ENCODE measurements at places on chromosomes 2 and 18.

- DNase-seq: no peak
These were observed 315.6 kb downstream of the SETBP1 start for GRCh38 chr18:44996261-44996660.

- no peak for DNase-seq
These were observed 126.2 kb upstream of the CAB39 start for GRCh38 chr2:230586328-230586982.

GRCh38 chr2:164014068-164014731 lies 278.4 kb upstream of the FIGN start:
- DNase-seq: no peak

DNA sequence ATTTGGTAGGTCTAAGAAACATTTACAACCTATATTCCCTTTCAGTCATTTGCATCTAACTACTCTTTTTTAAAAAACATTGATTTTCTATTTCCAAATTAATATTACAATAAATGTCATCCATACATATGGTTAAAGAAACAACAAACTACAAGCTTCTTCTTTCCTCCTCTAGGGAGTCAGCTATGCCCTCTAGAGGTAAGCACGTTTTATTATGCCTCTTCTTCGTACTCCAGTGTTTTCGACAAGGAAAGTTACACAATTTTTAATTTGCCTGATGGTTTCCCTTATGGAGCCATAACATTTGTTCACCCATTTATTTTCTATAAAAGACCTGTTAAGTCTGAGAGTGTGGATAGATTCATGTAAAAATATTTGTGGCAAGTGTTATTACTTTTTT lies 183.4 kb upstream of the CDH7 start:
- no peak for DNase-seq

DNA sequence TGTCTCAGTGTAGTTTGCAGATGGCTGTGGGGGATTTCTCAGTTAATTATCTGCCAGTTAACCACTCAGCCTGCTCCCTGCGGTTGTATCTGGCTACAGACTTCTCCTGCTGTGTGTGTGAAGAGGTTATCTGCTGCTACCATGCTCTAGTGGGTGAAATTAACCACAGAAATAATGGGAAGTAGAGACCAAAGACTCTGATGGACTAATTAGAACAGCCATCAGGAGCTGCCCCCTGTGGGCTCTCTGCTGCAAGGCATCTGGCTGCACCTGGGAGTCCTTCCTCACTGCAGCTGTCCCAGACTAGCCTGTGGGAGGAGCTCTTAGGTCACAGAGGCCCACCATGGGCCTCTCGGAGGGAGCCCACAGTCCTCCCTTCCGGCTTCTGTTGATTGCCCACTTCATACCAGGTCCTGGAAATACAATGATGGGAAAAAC lies 66.6 kb downstream of the CTIF start:
- DNase-seq: no peak

GRCh38 chr18:12281861-12282260 lies 26.2 kb upstream of the TUBB6 start:
- DNase-seq: no peak

DNA sequence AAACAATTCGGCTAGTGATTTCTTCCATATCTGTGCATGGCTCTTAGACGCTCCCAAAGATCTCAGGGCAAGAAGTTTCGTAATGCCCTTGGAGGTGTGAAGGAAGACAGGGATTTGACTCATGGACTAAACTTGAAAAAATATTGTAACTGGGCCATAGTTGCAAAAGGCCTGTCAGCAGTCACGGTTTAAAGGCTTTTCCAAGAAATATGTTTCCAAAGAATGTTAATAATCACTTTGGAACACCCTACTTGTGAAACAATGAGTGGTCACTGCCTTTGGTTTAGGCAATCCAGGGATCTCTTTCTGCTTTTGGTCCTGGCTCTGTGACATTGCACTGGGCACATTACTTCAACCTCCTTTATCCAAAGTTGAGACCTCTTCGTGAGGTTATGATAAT lies 102.5 kb upstream of the RASGRP3 start:
- no peak for DNase-seq

- no peak for DNase-seq
These were observed 2.4 kb upstream of the PDE11A start for GRCh38 chr2:178075006-178075326.

- DNase-seq: no peak
These were observed 863.2 kb downstream of the SUCLG1 start for GRCh38 chr2:83595926-83596325.

- DNase-seq: no peak
These were observed 42.0 kb downstream of the EPHA4 start for GRCh38 chr2:221529943-221530652.

GRCh38 chr2:236146436-236146835 lies 21.8 kb downstream of the GBX2 start:
- DNase-seq: no peak

DNA sequence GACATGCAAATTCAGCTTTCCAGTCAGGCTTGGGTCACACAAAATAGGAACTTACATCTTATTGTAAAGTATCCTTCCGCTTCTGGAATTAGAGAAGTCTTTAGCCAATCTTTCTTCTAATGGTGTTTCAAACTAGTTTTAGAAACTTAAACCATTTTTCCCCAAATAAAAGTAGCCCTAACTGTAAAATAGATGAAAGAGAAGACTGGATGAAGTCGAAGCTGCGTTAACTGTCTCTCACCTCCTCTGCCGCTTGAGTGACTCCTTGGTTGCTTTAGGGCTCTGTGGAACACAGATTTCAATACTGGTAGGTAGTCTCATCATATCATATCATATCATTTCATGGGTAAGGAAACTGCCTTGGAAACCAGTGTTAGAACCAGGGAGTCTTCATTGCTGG lies 498.4 kb downstream of the XIRP2 start:
- no peak for DNase-seq

GRCh38 chr18:22828171-22828570 lies 105.0 kb upstream of the RBBP8 start:
- DNase-seq: no peak

- no peak for DNase-seq
These were observed 109.0 kb upstream of the CELF4 start for GRCh38 chr18:37674570-37674969.

DNA sequence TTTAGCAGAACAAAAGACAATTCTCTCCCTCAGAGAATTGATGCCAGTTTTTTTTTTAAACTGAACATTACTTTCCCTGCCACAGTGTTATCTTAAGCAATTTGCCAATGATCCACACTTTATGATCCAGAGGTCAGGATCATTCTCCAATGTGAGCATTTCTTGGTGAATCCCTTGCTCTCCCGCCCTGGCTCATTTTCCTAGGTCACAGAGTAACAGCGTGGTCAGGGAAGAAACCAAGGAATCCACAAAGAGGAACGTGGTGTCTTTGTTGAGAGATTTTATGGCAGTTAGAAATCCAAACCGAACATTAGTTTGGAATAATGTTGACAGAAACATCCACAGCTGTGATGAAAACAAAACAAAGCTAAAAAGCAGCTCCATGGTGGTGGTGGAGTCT lies 250.3 kb downstream of the TTC32 start:
- no peak for DNase-seq

GRCh38 chr2:45640576-45640975 lies 10.9 kb upstream of the PRKCE start:
- no peak for DNase-seq

DNA sequence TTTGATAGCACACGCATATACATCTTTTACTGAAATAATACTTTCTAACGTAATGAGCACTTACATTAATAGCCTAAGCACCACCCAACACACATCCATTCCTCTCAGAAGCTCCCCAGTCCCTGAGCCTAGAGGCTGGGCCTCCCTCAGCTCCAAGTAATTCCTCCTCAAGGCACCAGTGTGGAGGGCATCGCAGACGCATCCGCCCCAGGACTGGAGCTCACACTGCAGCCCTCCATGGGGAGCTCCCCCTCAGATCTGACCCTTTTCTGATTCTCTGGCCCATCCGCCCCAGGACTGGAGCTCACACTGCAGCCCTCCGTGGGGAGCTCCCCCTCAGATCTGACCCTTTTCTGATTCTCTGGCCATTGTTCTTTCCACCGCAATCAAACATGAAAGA lies 60.4 kb upstream of the SNTG2 start:
- DNase-seq: no peak

GRCh38 chr18:50706199-50706598 lies 113.6 kb downstream of the MRO start:
- no peak for DNase-seq

GRCh38 chr2:231132129-231132528 lies 7.3 kb upstream of the HTR2B start:
- DNase-seq: no peak

- DNase-seq: no peak
These were observed 2.4 kb downstream of the SMCHD1 start for GRCh38 chr18:2657788-2658458.

DNA sequence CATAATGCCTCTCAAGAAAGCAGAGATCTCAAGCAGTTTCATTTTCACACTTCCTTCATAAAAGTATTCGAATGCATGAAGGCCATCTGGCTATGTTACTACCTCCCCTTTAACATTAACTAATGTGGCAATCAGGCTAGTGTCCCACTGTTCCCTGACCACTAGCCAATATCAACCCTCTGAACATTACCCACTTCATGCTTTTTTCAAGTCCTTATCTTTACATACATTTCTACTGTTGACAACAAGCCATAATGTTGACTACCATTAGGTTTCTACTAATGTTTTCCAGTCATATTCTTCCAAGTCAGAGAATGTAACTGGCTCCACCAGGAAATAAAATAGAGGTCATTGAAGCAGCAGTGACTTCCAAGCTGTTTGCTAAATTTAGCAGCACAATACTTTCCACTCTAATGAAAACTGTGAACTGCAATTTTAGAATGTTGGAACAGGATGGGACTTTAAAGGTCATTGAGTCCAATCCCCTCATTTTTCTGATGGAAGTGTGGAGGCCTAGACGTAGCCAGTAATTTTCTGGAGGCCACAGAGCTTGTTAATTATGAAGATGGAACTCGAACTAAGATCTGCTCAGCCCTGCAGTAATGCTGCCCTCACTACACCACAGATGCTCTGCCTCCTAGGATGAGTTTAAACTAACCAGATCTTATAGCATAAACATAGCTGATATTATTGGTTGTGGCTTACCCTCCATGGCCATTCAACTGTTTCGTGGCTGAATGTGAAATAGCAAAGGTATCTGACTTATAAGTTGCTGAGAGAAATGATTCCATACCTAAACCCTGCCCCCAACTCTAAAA lies 630 bp upstream of the PPP1R1C start:
- no peak for DNase-seq

- no peak for DNase-seq
These were observed 162.5 kb upstream of the DNMT3A start for GRCh38 chr2:25504266-25504665.

DNA sequence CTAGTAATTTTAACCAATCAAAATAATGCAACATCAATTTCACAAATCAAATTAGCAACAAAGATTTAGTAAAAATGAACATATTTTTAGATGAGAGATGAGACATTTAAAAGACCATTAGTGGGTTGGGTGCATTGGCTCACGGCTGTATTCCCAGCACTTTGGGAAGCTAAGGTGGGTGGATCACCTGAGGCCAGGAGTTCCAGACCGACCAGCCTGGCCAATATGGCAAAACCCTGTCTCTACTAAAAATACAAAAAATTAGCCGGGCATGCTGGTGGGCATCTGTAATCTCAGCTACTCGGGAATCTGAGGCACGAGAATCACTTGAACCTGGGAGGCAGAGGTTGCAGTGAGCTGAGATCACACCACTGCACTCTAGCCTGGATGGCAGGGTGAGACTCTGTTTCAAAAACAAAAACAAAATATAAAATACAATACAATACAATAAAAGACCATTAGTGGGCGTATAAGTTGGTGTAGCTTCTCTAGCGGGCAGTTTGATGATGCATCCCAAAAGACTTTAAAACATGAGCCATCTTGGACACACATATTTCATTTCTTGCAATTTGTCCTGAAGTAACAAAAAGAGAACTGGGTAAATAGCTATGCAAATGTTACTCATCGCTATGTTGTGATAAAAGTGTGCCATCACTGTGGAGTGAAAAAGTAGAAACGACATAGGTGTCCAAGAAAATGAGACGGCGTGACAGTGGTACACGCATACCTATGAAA lies 101.8 kb downstream of the COL6A3 start:
- DNase-seq: no peak

DNA sequence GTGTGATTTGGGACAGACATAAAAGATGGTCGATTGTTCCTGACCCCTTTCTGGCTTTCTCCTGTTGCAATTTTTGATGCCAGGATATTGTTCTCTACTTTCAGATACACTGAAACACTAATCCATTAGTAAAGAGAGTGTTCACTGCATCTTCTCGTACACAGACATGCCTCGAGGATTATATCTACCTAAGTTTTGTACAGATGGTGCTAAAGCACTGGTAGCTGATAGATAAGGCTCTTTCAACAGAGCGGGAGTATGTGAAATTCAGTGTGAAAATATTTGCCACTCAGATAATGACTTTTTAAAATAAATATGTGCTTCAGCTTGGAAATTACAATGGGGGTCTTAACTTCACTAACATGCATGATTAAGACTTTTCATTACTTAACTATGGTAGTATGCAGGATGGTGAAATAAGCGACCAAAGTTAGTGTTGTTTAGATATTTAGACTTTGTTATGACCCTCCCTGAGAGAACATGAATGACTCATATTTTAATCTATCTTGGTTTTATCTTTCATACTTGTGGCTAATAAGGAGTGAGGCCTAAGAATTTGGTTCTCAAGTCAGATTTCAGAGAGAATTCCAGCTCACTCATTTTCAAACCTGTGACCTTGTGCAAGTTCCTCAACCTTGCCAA lies 474.9 kb downstream of the NRXN1 start:
- DNase-seq: no peak

GRCh38 chr18:40583671-40584070 lies 1371.4 kb upstream of the PIK3C3 start:
- no peak for DNase-seq

- no peak for DNase-seq
These were observed 51.3 kb downstream of the SEPTIN10 start for GRCh38 chr2:109562421-109562820.

DNA sequence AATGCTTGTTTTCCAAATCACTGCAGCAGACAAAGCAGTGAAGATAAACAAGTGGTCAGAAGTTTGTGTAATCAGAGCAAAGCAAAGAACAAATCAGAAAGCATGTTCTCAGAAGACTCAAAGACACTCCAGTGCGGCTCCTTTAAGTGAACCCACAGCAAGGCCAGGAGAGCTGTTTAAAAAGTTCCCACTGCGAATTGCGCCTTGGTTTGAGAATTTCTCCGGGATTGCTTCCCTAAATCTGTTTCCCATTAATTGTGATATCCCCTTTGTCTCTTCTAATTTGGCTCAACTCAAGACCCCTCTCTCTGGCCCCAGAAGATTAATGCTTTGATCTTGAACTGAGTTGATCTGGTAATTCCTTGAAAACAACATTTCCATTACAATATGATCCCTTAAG lies 122.4 kb upstream of the BCL2L11 start:
- no peak for DNase-seq
